ENCODE measurements at places on chromosomes 1 and 21.

GRCh38 chr1:215407575-215407974 is 159.5 kb upstream of the KCTD3 start:
- no peak for DNase-seq

DNA sequence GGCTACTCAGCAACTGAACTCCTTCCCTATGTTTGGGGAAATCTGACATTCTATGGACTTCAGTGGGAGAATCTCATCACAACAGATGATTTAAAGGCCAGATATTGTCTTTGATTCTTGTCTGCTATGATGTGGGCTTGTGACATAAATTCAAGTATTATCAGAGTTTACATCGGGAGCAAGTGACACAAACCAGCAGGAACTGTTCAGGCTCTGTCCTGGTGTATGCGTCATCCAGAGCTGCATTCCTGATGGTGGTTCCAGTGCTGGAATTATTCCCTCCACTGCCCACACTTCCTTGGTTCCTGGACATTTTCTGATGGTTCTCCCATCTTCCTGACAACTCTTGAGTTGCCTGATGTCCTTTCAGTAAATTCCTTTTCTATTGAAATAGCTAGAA is 10.8 kb upstream of the LSM10 start:
- peak; percentile 71 for DNase-seq

GRCh38 chr1:29599826-29600225 is 363.5 kb downstream of the PTPRU start:
- no peak for DNase-seq

DNA sequence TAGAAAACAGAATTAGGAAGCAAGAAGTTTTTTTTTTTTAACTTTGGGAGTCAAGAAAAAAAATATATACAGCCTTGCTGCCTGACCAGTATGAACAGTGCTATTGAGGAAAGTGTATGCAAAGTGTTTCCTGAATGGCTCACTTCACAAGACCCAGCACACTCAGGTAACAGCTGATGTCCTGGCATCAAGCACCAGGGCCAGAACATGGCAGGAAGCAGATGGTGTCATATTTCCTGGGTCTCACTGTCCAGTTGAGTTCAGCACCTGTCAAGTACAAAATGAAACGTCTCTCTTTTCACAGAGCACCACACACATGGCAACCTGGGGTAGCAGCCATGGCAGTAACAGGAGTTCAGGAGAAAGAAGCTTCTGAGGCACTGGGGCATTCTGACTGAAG is 372.3 kb downstream of the TTLL7 start:
- no peak for DNase-seq

GRCh38 chr1:241622669-241623068 is 17.5 kb downstream of the CHML start:
- no peak for DNase-seq
